ENCODE measurements at places on chromosomes 5 and 9.

DNA sequence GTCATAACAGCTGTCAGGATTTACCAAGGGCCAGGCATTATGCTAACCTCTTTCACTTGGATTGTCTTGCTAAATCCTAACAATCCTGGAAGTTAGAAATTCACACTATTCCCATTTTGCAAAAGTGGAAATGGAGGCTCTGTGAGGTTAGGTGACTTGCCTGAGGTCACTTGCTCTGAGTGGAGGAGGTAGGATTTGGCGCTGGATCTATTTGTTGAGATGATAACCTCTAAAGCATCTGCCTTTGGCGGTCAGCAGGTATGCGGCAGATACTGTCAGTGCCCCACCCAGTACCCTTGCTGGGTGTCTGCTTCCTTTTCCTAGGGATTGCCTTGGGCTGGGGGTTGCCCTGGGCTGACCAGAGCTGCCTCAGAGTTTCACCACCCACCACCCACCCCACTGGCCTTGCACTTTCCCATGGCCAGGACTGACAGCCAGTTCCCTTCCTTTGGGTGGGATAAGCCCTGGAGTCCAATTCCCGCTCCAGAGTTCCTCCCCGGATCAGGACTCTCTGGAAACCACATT, 164.8 kb upstream of the MSX2 start:
- no peak for DNase-seq

DNA sequence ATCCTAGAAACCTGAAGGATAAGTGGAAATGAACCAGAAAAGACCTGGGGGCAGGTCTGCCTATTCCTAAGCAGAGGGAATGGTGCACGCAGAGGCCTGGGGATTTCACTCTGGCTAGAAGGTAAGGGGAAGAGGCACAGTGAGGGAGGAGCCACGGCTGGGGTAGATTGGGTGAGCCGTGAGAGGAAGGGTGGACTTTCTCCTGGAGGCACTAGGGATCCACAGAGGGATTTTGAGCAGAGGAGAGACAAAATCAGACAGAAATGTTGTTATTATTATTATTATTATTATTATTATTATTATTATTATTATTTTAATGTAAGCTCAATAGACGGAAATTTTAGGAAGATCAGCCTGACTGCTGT, 3.0 kb upstream of the ADGRD2 start:
- DNase-seq, result no peak

GRCh38 chr9:108517651-108518365, 338.0 kb downstream of the ACTL7B start:
- no peak for DNase-seq

DNA sequence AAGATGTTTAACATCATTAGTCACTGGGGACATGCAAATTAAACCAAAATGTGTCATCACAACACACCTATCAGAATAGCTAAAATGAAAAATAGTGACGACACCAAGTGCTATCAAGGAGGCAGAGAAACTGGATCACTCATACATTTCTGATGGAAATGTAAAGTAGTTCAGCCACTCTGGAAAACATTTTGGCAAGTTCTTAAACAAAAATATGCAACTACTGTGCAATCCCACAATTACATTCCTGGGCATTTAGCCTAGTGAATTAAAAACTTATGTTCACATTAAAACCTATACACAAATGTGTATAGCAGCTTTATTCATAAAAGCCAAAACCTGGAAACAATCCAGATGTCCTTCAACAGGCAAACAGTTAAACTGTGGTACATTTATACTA, 53.1 kb downstream of the SVEP1 start:
- DNase-seq, result no peak

All from stimulated activated CD8-positive, alpha-beta memory T cell treated with anti-CD3 and anti-CD28 coated beads, Interleukin-12 subunit alpha, Interleukin-12 subunit beta, amount 100 ng/mL, for 1 hour (primary cell).